ENCODE measurements at places on chromosomes 4 and X. TPM values are rescaled to one million over a fixed set of nuclear protein-coding genes. Genes with fewer than 3 reads are reported as not detected.
A peak's percentile ranks its signal among the peaks of the same experiment; 100 is the strongest.

FABP2 gene
- not detected for total RNA-seq

SHROOM3 gene
- total RNA-seq = 60.0 TPM

ALPK1 gene
- total RNA-seq = 1.8 TPM

ATP1B4 gene
- not detected for total RNA-seq

GPC3 gene
- total RNA-seq = 197 TPM

F8 gene
- 3.4 TPM for total RNA-seq

- H3K27me3 ChIP-seq = no peaks in the 10 kb centered on the region
- peaks cover 3% of the 10 kb centered on the region for H3K4me1 ChIP-seq
These were observed 72.9 kb upstream of the TNIP3 start for GRCh38 chr4:121237069-121237399.

- H3K27ac ChIP-seq = no peak overlapping the region
- H3K27me3 ChIP-seq = peaks cover 57% of the 10 kb centered on the region
- H3K4me3 ChIP-seq = peak overlapping the region; percentile 50
- no peaks in the 10 kb centered on the region for H3K36me3 ChIP-seq
These were observed 22.5 kb upstream of the JAKMIP1 start for GRCh38 chr4:6222761-6223292.

DNA sequence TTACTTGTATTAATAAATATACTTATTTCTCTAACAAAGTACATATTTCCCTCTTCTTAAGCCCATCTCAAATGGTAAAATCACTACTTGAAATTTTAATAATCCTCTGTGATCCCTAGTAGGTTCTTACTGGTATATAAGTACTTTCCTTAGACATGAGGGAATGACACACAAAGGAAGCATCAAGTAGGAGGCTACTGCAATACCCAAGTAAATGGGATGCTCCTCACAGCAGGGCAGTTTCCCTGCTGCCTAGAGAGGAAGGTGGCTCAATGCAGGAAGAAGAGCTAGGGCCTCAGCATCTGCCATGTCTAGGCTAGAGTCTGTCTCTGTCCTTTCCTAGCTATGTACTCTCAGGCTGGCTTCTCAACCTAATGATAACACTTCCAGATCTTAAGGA lies 122.1 kb upstream of the DIPK2B start:
- no peak for DNase-seq
- H3K27ac ChIP-seq = no peak overlapping the region
- no peaks in the 10 kb centered on the region for H3K27me3 ChIP-seq
- no peaks in the 10 kb centered on the region for H3K4me1 ChIP-seq

DNA sequence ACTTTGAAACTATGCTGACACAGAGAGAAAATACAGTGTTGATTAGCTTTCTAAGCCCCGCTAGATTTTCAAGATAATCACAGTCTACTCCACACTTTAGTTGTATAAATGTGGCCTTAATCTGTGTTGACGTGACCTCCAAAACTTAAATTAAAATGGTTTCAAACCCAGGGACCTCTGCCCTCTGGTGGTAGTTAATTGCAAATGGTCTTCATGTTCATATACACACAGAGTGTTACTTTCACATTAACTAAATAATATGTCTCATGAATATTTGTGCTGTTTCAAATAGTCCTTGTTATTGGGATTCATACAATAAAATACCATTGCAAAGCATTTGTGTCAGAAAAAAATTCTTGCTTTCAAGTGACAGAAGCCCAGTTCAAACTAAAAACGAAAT lies 64.3 kb downstream of the TASL start:
- no peaks in the 10 kb centered on the region for H3K27me3 ChIP-seq
- no peaks in the 10 kb centered on the region for H3K4me1 ChIP-seq
- no peaks in the 10 kb centered on the region for H3K36me3 ChIP-seq
- H3K4me3 ChIP-seq = no peak overlapping the region
- DNase-seq = no peak
- H3K27ac ChIP-seq = no peak overlapping the region

DNA sequence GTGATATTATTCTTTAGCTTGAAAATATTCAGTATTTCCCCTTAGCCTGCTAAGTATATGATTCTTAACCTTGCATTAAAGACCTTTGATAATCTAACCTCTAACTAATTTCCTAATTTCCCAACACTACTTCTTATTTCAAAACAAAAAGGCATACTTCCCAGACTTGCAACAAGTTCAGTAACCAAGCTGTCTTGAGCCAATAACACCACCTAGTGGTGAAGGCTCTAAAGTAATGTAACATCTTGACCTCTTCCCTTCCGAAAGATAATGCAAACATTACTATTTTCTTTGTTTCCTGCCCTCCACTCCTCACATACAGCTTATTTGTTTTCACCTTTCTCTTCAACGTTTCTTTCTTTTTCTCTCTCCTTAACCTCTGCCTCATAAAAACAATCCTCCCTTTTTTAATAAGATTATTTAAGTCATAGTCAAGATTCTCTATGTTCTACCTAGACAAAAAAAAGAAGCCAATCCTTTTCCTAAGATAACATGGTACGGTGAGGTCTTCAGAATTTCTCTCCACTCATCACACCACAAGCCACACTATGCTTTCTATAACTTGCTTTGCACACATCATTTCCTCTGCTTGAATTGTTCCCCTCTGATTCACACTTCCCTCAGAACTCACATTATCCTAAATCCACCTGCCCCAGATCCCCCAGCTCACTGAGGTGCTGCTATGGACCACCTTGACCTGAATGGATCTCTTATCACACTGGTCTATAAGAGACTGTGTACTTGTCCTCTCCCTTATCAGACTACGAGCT lies 3.5 kb downstream of the FAT1 start:
- no peak for DNase-seq
- peaks cover 12% of the 10 kb centered on the region for H3K4me1 ChIP-seq
- H3K27me3 ChIP-seq = no peaks in the 10 kb centered on the region
- H3K4me3 ChIP-seq = no peak overlapping the region

DNA sequence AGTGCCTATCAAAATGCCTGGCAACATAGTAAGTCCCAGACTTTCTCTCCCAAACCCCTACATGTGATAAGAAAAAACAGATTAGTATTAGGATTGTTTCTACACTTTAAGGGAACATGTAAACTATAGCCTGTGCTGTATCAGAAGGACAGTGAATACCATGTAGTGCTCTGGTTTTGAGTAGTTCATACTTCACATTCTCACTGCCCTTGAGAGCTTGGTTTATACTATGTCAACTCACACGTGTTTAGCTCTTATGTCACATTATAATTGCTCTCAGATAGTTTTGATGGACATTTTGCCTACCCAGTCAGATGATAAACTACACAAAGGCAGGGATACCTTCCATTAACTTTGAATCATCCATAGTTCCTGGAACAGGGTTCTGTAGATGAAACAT lies 58.0 kb upstream of the PGRMC2 start:
- H3K36me3 ChIP-seq = no peaks in the 10 kb centered on the region
- H3K27me3 ChIP-seq = no peaks in the 10 kb centered on the region
- no peak for DNase-seq
- H3K4me3 ChIP-seq = no peak overlapping the region
- H3K4me1 ChIP-seq = no peaks in the 10 kb centered on the region

- H3K27me3 ChIP-seq = no peaks in the 10 kb centered on the region
- H3K4me3 ChIP-seq = no peak overlapping the region
- H3K36me3 ChIP-seq = no peaks in the 10 kb centered on the region
These were observed 38.5 kb upstream of the POU3F4 start for GRCh38 chrX:83469551-83469950.

DNA sequence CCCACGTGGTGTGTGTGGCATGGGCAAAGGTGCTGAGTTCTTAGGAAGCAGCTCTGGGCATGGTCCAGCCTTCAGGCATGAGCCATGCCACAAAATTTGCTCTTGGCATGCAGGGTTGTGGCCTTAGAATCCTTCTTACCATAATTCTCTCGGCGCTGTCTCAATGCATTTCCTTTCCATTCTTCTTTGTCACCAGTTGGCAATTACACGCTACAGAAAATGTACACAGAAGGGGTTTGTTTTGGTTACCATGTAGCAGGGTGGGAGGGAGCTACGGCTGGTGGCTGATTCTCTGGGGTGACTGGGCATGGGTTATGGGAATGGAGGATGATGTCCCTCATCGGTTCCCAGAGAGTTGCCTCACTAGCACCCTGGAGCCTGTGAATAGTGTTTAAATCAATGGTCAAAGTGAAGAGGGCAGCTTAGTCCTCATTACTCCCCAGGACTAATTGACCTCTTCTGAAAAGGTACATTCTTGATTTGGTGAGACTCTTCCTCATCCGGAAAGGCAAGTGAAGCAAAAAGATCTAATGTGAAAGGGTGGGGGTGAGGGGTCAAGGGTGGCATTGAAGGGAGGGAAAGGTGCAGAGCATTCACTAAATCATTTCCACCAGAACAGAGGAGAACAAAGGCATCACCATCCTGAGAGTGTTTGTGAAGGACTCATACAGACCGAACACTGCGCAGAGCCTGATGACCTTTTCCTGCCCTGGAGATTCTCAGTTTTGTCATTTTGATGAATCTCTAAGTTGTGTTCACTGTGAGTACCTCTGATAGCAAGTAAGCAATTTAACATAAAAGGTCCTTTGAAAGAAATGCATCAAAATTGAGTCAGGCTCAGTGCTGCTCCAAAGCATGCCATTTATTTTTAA lies 199.8 kb upstream of the SFRP2 start:
- H3K36me3 ChIP-seq = no peaks in the 10 kb centered on the region
- peak overlapping the region; percentile 65 for H3K27ac ChIP-seq
- DNase-seq = no peak
- no peaks in the 10 kb centered on the region for H3K4me1 ChIP-seq
- H3K4me3 ChIP-seq = no peak overlapping the region
- no peaks in the 10 kb centered on the region for H3K27me3 ChIP-seq

DNA sequence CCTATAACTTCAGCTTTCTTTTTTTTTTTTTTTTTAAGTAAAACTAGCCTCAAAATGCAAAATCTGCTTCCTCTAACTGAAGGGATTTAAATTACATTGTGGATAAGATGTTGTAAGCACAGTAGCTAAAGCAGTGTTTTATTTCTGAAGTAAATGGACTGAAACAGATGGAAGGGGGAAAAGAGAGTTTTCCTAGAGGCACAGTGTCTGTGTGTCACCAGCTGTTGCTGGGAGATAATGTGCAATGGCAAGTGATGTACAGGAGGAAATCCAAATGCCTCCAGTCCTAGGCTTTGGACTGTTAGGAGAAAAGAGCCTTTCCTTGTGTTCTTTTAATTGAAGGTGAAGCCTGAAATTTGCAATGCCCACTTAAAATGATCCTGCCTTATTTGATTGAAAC lies 672.1 kb downstream of the GRXCR1 start:
- no peak overlapping the region for H3K4me3 ChIP-seq
- H3K36me3 ChIP-seq = no peaks in the 10 kb centered on the region
- DNase-seq = no peak
- H3K4me1 ChIP-seq = no peaks in the 10 kb centered on the region

DNA sequence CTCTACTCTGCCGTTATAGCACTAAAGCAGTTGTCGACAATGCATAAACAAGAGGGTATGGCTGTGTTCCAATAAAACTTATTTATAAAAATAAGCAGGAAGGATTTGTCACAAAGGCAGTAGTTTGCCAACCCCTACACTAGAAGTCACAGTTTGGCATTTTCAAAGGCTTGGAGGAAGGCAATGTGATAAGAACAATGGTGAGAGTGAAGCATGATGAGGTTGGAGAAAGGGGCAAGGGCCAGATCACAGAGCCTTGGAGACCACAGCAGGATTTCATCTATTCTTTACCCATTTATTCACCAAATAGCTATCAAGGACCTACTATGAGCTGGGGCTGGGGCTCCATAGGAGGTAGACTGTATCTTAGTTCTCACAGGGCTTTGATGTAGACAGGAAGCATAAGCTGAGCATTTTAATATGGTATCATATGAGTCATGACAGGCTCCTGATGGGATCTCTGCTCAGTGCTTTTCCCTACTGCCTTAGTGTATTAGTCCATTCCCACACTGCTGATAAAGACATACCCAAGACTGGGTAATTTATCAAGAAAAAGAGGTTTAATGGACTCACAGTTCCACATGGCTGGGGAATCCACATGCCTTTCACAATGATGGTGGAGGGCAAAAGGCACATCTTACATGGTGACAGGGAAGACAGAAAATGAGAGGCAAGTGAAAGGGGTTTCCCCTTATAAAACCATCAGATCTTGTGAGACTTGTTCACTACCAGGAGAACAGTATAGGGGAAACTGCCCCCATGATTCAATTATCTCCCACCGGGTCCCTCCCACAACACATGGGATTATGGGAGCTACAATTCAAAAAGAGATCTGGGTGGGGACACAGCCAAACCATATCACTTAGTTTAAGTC lies 58.9 kb downstream of the PPM1K start:
- no peak overlapping the region for H3K4me3 ChIP-seq
- peaks cover 1% of the 10 kb centered on the region for H3K36me3 ChIP-seq
- no peaks in the 10 kb centered on the region for H3K4me1 ChIP-seq
- no peak for DNase-seq

DNA sequence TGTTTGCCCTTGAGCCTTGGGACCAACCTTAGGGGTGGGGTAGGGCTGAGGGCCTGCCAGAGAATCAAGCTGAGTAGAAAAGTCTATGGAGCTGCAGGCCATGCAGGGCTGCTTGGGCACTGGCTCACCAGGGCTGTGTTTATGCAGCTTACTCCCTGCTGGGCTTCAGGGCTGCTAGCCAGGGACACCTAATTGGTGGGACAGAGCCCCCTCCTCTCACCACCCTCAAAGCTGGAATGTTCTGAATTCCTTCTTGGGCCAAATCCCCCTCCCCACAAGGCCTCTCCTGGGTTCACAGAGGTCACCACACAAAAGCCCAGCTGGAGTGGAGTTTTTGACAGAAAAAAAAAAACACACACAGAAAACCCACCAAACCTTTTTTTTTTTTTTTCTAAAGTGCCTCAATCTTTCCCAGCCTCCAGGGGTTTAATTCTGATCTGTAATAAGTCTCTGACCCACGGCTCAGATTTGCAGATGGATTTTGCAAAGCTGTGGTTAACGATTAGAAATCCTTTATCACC lies at the start of gene CLDN2:
CLDN2 (plus strand) TSS at position 471 of the 521 bp plus-strand sequence. CDS start 7,827 bp downstream, outside the sequence.
- H3K36me3 ChIP-seq = no peaks in the 10 kb centered on the region
- peaks cover 5% of the 10 kb centered on the region for H3K4me1 ChIP-seq
- no peak for DNase-seq
- no peaks in the 10 kb centered on the region for H3K27me3 ChIP-seq

GRCh38 chr4:27148211-27148895 lies 287.7 kb downstream of the STIM2 start:
- DNase-seq = no peak
- no peaks in the 10 kb centered on the region for H3K36me3 ChIP-seq
- H3K27me3 ChIP-seq = no peaks in the 10 kb centered on the region
- H3K4me1 ChIP-seq = no peaks in the 10 kb centered on the region

GRCh38 chrX:153633048-153633447 lies 14.0 kb upstream of the DUSP9 start:
- H3K4me3 ChIP-seq = no peak overlapping the region
- H3K4me1 ChIP-seq = peaks cover 5% of the 10 kb centered on the region
- H3K27me3 ChIP-seq = peaks cover 4% of the 10 kb centered on the region
- DNase-seq = no peak

DNA sequence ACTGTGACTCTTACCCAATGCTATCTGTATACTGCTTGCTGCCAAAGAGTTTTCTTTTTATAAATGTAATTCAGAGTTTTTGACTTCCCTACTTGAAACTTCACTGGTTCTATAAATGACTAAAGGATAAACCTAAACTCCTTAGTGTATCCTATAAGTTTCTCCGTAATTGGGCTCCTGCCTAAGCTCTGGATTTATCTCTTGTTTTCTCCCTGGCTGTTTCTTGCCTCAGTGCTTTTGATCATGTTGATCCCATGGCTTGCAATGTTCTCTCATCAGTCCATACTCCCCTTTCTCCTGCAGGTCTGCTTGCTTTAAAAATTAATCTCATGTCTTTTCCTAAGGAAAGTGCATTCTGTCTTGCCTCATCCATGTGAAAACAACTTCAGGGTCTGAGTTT lies 1543.1 kb upstream of the IGFBP7 start:
- H3K4me1 ChIP-seq = no peaks in the 10 kb centered on the region
- no peaks in the 10 kb centered on the region for H3K27me3 ChIP-seq
- no peak overlapping the region for H3K4me3 ChIP-seq

- no peak overlapping the region for H3K4me3 ChIP-seq
- H3K27ac ChIP-seq = no peak overlapping the region
- peaks cover 6% of the 10 kb centered on the region for H3K27me3 ChIP-seq
- no peaks in the 10 kb centered on the region for H3K36me3 ChIP-seq
- no peaks in the 10 kb centered on the region for H3K4me1 ChIP-seq
- DNase-seq = no peak
These were observed 12.0 kb downstream of the MPP1 start for GRCh38 chrX:154793084-154793795.
